ENCODE measurements at places on chromosomes 6 and 20. TPM values are rescaled to one million over a fixed set of nuclear protein-coding genes. Genes with fewer than 3 reads are reported as not detected.

GRCh38 chr6:99613409-99613704, 6.7 kb downstream of the PRDM13 start:
- H3K4me1 ChIP-seq = peaks cover 40% of the 10 kb centered on the region
- H3K4me3 ChIP-seq = peak overlapping the region; percentile 27
- peak; percentile 47 for DNase-seq
- no peaks in the 10 kb centered on the region for H3K36me3 ChIP-seq
- peaks cover 77% of the 10 kb centered on the region for H3K27me3 ChIP-seq

- DNase-seq = no peak
- H3K36me3 ChIP-seq = no peaks in the 10 kb centered on the region
- no peak overlapping the region for H3K27ac ChIP-seq
- H3K4me3 ChIP-seq = no peak overlapping the region
- H3K27me3 ChIP-seq = peaks cover 35% of the 10 kb centered on the region
- peaks cover 11% of the 10 kb centered on the region for H3K4me1 ChIP-seq
Measured at GRCh38 chr6:42140032-42140431, 2.4 kb downstream of the C6orf132 start.

DNA sequence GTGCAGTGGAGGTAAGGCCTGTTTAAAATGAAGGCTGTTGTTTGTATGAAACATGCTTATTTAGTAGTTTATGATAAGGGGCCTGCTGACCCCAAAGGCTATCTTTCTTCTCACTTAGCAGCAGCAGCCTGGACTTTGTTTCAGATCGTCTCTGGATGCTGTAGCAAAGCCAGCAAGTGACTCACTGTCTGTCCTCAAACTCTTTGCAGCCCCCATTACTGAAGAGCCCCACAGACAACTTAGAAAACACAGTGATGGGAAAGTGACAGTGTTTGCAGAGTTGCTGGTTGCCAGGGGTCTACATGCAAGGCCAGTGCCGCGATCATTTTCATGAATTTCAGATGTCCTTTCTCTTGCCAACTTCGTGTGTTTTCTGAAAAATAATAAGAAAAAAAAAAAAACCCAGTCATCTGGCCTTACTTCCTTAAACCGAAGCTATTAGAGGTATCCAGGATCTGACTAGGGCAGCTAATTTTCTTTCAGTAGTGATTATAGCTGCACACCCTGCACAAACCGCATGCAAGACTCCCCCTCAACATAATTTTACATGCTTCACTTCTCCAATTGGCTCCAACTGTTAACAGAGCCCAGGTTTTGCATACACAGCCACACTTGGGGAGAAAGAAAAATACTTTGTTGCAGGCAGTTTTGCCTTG, 11.6 kb upstream of the F13A1 start:
- H3K27ac ChIP-seq = no peak overlapping the region
- H3K27me3 ChIP-seq = peaks cover 3% of the 10 kb centered on the region
- H3K4me1 ChIP-seq = peaks cover 2% of the 10 kb centered on the region
- DNase-seq = no peak
- H3K36me3 ChIP-seq = no peaks in the 10 kb centered on the region

DNA sequence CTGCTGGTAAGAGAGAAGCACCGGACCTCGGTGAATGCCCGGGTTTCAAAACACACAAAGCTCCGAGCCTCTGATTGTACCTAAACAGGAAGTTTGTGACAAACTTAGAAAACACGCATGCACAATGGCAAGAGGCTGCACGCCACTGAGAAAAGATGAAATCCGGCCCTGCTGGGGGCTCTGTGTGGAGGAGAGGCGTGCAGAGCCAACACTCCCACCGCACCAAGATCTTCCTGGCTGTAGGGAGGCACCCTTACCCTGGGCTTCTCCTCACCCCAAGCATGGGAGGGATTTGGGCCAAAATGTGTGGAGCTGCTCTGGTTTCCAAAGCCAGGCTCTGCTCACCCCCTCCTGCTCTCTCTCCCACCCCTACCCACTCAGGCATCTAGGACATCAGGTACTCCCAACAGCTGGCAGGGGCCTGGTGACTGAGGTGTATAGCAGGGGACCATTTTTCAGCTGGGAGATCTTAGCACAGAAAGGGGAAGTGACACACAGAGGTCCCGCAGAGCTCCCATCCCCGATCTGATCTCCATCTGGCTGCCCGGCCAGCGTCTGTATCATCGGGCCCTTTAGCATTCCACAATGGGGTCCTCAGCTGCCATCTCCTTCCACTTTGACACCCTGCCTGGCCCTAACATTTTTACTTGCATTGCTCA, 84.2 kb downstream of the TRERF1 start:
- H3K27ac ChIP-seq = peak overlapping the region; percentile 96
- H3K27me3 ChIP-seq = no peaks in the 10 kb centered on the region
- H3K4me1 ChIP-seq = peaks cover 74% of the 10 kb centered on the region
- peaks cover 22% of the 10 kb centered on the region for H3K36me3 ChIP-seq
- peak overlapping the region; percentile 66 for H3K4me3 ChIP-seq

GRCh38 chr6:155121699-155122098, 126.6 kb downstream of the TIAM2 start:
- no peaks in the 10 kb centered on the region for H3K27me3 ChIP-seq
- DNase-seq = no peak
- no peak overlapping the region for H3K4me3 ChIP-seq
- no peaks in the 10 kb centered on the region for H3K36me3 ChIP-seq

- H3K36me3 ChIP-seq = no peaks in the 10 kb centered on the region
- no peak overlapping the region for H3K27ac ChIP-seq
- no peak overlapping the region for H3K4me3 ChIP-seq
- no peak for DNase-seq
- peaks cover 27% of the 10 kb centered on the region for H3K27me3 ChIP-seq
Measured at GRCh38 chr6:25637960-25638434, 14.0 kb upstream of the SCGN start.

DNA sequence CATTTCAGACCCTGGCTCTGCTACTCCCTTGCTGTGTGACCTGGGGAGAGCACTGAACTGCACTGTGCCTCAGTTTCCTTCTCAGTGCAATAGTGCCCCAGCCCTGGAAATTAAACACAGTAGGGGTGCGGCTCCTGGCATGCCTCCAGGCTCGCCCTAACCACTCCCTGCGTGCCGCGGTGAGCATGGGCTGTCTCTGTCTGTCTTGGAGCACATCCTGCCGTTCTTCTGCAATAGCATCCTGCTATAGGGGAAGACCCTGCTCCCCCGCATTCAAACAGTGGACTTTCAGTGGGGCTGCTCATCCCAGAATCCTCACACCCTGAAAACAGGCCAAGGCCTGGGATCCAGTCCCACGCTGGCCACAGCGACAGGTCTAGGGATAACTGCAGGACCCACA, 129.5 kb downstream of the FOXC1 start:
- no peaks in the 10 kb centered on the region for H3K27me3 ChIP-seq
- H3K36me3 ChIP-seq = no peaks in the 10 kb centered on the region
- no peak overlapping the region for H3K27ac ChIP-seq
- no peak for DNase-seq
- no peak overlapping the region for H3K4me3 ChIP-seq

DNA sequence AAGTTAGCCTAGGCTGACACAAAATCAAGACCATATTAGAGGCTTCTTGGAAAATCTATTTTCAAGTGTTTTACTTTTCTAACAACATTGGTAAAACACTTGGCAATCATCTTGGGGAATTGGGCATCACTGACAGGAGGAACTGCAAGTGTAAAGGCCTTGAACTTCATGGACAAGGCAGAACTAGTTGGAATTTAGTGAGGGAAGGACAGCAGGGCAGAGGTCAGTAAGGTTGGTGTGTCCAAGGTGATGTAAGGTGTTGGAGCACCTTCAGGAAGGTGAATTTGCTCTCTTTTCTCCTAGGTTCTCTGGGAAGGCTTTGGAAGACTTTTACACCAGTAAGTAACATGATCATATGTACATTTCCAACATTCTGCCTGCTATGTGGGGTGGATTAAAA, 1.5 kb upstream of the SLC17A4 start:
- peaks cover 25% of the 10 kb centered on the region for H3K27me3 ChIP-seq
- H3K27ac ChIP-seq = no peak overlapping the region
- DNase-seq = no peak
- H3K36me3 ChIP-seq = no peaks in the 10 kb centered on the region
- H3K4me1 ChIP-seq = no peaks in the 10 kb centered on the region
- H3K4me3 ChIP-seq = no peak overlapping the region

CALHM4 gene
- not detected for total RNA-seq

C20orf141 gene
- not detected for total RNA-seq

MLIP gene
- total RNA-seq = not detected

All from activated CD4-positive, alpha-beta memory T cell treated with anti-CD3 and anti-CD28 coated beads, Interleukin-2, amount 10 ng/mL, durations not matched to agents 7 days and 5 days (primary cell).